ENCODE measurements at places on chromosomes 12 and 14.
A peak's percentile ranks its signal among the peaks of the same experiment; 100 is the strongest.

GRCh38 chr12:84601483-84601882 is 311.1 kb downstream of the SLC6A15 start:
- no peak for DNase-seq

DNA sequence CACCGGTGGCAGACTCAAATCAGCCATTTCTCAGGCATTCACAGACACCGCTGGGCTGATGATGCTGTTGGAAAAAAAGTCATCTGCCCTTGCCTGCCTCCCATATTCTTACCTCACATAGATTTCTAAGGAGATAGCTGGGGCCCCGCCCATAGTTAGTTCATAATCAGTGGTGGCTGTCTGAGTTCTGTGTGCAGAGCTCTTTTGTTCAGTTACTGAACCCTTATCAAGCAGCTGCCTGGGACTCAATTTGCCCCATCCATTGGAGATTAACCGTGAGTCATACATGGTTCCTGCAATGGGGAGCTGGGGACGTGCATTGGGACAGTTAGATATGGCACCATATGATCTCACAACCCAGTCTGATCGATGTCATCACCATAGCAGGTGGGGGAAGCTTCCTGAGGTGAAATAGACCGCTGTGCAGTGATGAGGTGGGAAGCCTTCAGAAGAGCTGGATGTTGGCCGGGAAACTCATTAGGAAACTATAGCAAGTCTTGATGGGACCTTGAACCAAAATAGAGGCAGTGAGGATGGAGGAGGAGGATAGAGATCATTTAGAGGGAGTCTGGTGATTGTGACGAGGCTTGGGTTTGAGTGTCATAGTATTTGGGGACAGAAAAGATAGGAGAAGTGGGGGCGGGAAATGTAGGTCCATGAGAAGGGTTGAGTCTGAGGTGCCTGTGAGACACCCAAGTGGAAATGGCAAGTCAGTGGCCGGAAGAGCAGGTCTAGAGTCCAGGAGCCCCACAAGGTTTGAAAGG is 147.8 kb downstream of the GCH1 start:
- no peak for DNase-seq

DNA sequence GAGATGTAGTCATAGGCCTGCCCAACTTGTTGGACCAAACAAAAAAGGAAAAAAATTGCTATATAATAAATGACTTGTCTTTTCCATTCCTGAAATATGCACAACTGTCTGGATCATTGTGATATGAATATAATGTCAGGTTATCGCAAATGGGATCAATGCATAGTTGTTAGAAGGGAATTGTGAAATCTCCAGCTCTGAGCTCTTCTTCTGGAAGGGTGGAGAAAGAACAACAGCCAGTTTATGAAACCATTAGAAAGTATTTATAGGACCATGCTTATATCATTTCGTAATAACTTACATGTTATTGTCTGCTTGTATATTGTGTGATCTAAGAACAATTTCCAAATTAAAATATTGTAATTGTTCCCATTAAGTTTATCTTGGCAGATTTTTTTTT is 35.7 kb upstream of the HIF1A start:
- no peak for DNase-seq

GRCh38 chr12:113638460-113638775 is 166.7 kb upstream of the LHX5 start:
- DNase-seq, result no peak

GRCh38 chr12:89856431-89856830 is 147.8 kb upstream of the ATP2B1 start:
- DNase-seq, result peak; percentile 68

- DNase-seq, result peak; percentile 52
Observed at GRCh38 chr12:6607751-6608591, 792 bp upstream of the CHD4 start.

- DNase-seq, result no peak
Observed at GRCh38 chr14:101412739-101413138, 148.6 kb upstream of the DIO3 start.

- no peak for DNase-seq
Observed at GRCh38 chr12:57048423-57049118, 1.4 kb downstream of the MYO1A start.

GRCh38 chr14:64671591-64671990 is 32.6 kb upstream of the PLEKHG3 start:
- DNase-seq, result peak; percentile 76

- DNase-seq, result no peak
Observed at GRCh38 chr14:105412771-105413543, 6.7 kb upstream of the MTA1 start.

GRCh38 chr14:85124631-85125290 is 405.2 kb upstream of the FLRT2 start:
- peak; percentile 19 for DNase-seq

GRCh38 chr12:93790472-93791152 is 113.4 kb downstream of the CRADD start:
- peak; percentile 81 for DNase-seq

GRCh38 chr12:119668324-119668841 is 450 bp downstream of the PRKAB1 start:
- DNase-seq, result no peak

- DNase-seq, result no peak
Observed at GRCh38 chr12:67269633-67270573, 745 bp downstream of the CAND1 start.

GRCh38 chr14:42047421-42048055 is 440.9 kb downstream of the LRFN5 start:
- DNase-seq, result peak; percentile 61

GRCh38 chr12:48815126-48816110 is 2.9 kb upstream of the CACNB3 start:
- peak; percentile 90 for DNase-seq

DNA sequence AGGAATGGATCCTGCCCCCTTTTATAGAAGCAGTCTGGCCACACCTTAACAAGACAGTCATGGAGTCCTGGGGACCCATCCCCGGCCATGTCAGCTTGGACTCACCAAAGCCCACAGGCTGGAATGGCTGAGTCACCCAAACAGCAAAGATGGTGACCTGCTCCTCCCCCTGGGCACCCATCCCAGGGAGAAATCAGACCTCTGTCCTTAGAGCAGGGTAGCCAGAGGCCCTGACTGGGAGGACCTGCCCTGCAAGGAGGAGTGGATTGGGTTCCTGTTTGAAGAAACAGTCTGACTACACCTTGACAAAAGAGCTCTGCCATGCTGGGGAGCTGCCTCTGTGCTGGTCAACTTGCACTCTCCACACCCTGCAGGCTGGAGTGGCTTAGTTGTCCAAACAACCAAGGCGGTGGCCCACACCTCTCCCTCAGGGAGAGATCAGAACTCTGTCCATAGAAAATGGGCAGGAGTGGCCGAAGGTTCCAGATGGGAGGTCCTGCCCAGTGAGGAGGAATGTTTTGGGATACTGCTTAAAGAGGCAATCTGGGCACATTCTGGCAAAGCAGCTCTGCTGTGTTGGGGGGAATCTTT is 16.6 kb downstream of the MGP start:
- no peak for DNase-seq

- DNase-seq, result no peak
Observed at GRCh38 chr12:91077228-91077954, 19.6 kb upstream of the KERA start.

GRCh38 chr12:85457016-85457415 is 177.0 kb downstream of the ALX1 start:
- no peak for DNase-seq

DNA sequence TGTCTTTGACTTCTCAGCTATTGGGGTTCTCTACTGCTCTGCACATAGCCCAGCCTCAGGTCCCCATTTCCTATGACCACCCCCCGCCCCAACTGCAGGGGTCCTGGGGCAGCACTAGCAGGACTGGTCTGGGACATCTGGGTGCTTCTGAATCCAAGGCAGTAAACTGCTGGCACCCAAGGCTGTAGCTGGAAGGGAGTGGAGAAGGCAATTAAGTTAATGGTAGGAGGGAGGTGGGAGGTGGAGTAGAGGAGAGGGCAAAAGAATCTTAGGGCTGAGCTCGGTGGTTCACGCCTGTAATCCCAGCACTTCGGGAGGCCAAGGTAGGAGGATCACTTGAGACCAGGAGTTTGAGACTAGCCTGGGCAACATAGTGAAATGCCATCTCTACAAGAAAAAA is 11.5 kb downstream of the PLEK2 start:
- DNase-seq, result no peak

- DNase-seq, result no peak
Observed at GRCh38 chr14:101948666-101949216, 15.6 kb upstream of the DYNC1H1 start.

DNA sequence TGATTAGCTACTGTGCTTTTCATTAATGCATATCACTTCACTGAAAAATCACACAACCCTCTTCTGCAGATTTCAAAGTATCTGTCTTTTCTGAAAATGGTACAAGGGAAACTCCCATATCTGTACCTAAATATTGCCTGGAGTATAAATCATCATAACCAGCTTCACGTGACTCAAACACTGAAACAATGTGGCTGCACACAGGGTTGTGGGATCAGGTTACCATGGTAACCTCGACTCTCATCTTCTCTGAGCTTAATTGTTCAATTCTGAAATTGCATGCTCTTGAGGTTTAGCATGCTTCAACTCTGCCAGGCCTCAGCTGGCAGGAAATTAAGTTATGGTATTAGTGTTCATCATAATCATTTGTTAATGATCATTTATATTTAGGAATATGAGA is 77.5 kb upstream of the CPSF6 start:
- no peak for DNase-seq

GRCh38 chr12:89211456-89211855 is 140.8 kb downstream of the DUSP6 start:
- no peak for DNase-seq

- DNase-seq, result no peak
Observed at GRCh38 chr14:68131907-68132306, 312.3 kb downstream of the RAD51B start.

DNA sequence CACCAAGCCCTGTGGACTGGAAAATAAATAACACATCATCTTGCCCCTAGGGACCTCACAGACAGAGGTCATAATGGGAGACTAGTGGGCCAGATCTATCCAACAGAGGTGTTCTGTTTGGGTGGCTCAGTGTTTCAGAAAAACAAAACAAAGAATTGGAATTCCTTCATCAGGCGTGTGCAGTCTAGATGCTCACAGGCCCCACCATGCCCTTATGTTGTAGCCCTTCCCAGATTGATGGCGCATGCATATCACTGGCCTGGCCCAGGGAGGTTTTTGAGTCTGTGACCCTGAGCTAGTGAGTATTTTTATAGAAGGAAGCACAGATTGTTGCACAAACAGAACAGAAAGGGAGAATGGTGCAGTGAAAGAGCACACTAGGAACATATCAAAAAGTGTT is 859.6 kb downstream of the BCL11B start:
- DNase-seq, result no peak

GRCh38 chr14:24851837-24852236 is 198.1 kb downstream of the STXBP6 start:
- peak; percentile 37 for DNase-seq

- DNase-seq, result no peak
Observed at GRCh38 chr12:62162214-62162613, 98.0 kb upstream of the USP15 start.

DNA sequence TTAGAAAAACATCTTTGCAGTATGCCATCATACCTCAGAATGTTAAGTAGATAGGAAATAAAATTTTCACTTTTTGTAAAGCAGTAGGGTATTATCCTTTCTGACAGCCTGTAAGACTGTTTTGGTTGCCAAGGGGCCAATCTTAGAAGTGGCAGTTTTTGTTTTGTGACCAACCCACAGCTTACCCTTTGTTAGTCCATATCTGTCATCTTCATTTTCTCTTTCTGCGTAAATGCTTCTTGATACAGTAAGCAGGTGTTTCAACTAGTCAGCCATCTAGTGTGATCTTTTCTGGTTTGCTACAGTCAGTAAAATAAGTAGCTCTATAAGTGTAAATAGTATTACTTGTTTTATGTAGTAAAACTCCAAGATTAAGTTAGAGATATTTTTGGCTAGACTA is 8.8 kb downstream of the PPM1A start:
- no peak for DNase-seq

DNA sequence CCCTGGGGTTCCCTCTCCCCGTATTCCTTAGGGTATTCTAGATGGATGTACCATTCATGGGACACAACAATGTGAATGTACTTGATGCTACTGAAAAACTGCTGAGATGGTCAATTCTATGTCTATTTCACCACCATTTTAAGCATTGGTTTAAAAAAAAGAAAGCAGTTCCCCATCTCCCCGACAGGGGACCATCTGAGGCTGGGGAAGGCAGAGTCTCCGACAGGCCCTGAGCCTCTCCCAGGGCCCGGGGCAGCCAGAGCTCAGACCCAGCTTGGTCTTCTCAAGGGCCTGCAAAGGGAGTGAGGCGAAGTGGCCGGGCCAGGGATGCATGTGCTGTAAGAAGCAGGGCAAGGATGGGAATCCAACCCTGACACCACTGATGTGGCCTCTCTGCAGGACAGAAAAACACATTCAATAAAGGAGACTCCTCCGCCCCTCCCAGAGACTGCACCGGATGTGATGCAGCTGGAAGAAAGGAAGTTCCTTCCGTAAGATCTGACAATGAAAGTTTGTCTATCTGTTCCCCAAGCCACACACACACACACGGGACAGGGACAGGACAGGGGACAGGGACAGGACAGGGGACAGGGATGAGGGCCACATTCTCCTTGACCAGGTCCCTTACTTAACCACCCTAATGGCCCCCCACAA is 234.1 kb downstream of the BCL11B start:
- no peak for DNase-seq

GRCh38 chr14:104941508-104942365 is 17.1 kb downstream of the PLD4 start:
- no peak for DNase-seq

GRCh38 chr12:95083938-95084337 is 10.5 kb upstream of the NR2C1 start:
- DNase-seq, result peak; percentile 92

- no peak for DNase-seq
Observed at GRCh38 chr14:22919601-22919921, 612 bp upstream of the RBM23 start.

- peak; percentile 40 for DNase-seq
Observed at GRCh38 chr12:96350982-96351381, 49.3 kb downstream of the CDK17 start.

DNA sequence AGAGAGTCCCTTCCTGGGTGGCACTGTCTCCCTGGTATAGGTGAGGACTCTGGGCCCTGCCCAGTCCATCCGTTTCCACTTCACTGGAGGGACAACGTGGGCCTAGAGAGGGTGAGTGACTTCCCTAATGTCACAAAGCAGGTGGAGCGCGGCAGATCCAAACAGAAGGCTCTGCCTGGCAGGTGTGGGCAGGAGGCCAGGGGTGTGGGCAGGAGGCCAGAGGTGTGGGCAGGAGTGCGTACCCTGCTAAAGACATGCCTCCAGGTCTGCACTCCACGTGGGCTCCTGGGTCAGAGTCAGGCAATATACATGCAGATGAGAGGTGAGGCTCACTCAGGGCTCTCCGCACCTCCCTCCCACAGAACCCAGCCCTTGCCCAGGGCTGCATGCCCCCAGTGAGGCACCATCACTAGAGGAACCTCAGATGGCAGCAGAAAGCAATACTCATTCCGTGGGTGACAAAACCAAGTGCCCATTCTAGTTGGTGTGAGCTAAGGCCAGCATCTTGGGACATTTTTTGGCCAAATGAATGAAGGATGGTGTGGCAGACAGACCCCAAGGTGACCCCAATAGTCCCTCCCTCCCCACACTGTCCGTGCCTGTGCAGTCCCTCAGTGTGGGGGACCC is 271.6 kb upstream of the RTL1 start:
- no peak for DNase-seq

Data from mesenchymal stem cell (in vitro differentiated cells and primary cell).